ENCODE measurements at places on chromosomes 4 and X.

- H3K36me3 ChIP-seq, result peaks cover 8% of the 10 kb centered on the region
- H3K4me3 ChIP-seq, result peak overlapping the region; percentile 30
- H3K27me3 ChIP-seq, result no peaks in the 10 kb centered on the region
- peak overlapping the region; percentile 71 for H3K27ac ChIP-seq
- DNase-seq, result no peak
- peaks cover 89% of the 10 kb centered on the region for H3K4me1 ChIP-seq
Observed at GRCh38 chr4:184442314-184442635, 32.1 kb downstream of the IRF2 start.

DNA sequence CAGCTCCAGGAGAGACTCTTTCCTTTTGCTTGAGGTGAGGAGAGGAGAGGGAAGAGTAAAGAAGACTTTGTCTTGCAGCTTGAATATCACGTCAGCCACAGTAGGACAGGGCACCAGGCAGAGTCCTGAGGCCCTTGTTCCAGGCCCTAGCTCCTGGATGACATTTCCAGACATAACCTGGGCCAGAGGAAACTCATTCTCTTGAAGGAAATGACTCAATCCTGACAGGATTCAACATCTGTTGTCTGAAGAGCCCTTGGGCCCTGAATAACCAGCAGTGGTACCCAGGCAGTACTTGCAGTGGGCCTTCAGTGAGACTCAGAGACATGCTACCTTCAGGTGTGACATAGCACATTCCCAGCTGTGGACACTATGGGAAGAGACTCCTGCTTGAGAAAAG, 62.8 kb downstream of the FGF16 start:
- DNase-seq, result no peak
- no peak overlapping the region for H3K4me3 ChIP-seq
- peak overlapping the region; percentile 84 for H3K27ac ChIP-seq
- H3K27me3 ChIP-seq, result no peaks in the 10 kb centered on the region
- no peaks in the 10 kb centered on the region for H3K4me1 ChIP-seq

- no peaks in the 10 kb centered on the region for H3K36me3 ChIP-seq
- peak overlapping the region; percentile 60 for H3K27ac ChIP-seq
- H3K4me3 ChIP-seq, result no peak overlapping the region
- DNase-seq, result no peak
- peaks cover 5% of the 10 kb centered on the region for H3K27me3 ChIP-seq
Observed at GRCh38 chr4:10584042-10584441, 100.5 kb downstream of the CLNK start.

DNA sequence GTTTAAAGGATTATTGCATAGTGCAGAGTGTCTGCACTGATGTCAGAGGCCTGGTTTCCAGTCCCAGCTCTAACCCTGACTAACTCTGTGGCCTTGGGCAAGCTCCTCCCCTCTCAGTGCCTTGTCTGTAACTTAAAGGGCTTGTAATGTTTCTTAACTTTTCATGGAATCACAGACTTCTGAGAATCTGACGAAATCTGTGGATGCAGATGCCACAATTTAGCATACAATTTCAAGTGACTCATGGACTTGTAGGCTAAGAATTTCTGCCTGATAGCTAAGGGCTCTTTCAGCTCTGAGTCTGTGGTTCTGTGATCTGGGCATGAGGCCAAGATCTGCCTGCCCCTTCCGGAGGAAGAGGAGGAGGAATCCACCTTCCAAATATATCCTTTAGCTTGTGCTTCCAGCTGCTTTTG, 236.9 kb downstream of the AR start:
- peaks cover 7% of the 10 kb centered on the region for H3K27me3 ChIP-seq
- H3K27ac ChIP-seq, result no peak overlapping the region
- peaks cover 6% of the 10 kb centered on the region for H3K4me1 ChIP-seq

- H3K4me1 ChIP-seq, result no peaks in the 10 kb centered on the region
- H3K36me3 ChIP-seq, result no peaks in the 10 kb centered on the region
- H3K27me3 ChIP-seq, result no peaks in the 10 kb centered on the region
- DNase-seq, result no peak
- H3K4me3 ChIP-seq, result no peak overlapping the region
- H3K27ac ChIP-seq, result no peak overlapping the region
Observed at GRCh38 chr4:108922191-108922590, 159.3 kb upstream of the ETNPPL start.

DNA sequence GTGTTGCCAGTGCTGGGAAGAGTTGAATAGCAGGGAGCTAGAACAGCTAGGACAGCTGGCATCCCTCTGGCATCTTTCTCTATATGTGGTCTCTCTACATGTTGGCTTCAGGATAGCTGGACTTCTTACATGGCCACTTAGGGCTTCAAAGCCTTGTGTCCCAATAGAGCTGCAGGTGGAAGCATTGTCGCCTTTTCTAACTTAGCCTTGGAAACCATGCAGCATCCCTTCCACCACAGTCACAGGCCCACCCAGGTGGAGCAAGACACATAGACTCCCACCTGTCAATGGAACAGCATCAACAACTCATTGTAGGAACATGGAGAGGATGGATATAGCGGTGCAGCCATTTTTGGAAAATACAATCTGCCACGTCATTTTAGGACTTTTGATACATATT, 149.0 kb downstream of the AASDH start:
- no peak for DNase-seq
- H3K27me3 ChIP-seq, result peaks cover 27% of the 10 kb centered on the region
- no peaks in the 10 kb centered on the region for H3K4me1 ChIP-seq
- no peak overlapping the region for H3K4me3 ChIP-seq
- no peaks in the 10 kb centered on the region for H3K36me3 ChIP-seq

- no peak overlapping the region for H3K27ac ChIP-seq
- peaks cover 20% of the 10 kb centered on the region for H3K4me1 ChIP-seq
- DNase-seq, result peak; percentile 31
Observed at GRCh38 chr4:76689145-76689817, 208.7 kb downstream of the SOWAHB start.

GRCh38 chrX:29726811-29727210, 488.6 kb upstream of the MAGEB2 start:
- H3K4me3 ChIP-seq, result no peak overlapping the region
- DNase-seq, result no peak
- no peaks in the 10 kb centered on the region for H3K27me3 ChIP-seq
- H3K36me3 ChIP-seq, result no peaks in the 10 kb centered on the region

GRCh38 chr4:119748853-119749252, 120.2 kb upstream of the PDE5A start:
- H3K27me3 ChIP-seq, result peaks cover 10% of the 10 kb centered on the region
- H3K4me1 ChIP-seq, result no peaks in the 10 kb centered on the region
- no peaks in the 10 kb centered on the region for H3K36me3 ChIP-seq

DNA sequence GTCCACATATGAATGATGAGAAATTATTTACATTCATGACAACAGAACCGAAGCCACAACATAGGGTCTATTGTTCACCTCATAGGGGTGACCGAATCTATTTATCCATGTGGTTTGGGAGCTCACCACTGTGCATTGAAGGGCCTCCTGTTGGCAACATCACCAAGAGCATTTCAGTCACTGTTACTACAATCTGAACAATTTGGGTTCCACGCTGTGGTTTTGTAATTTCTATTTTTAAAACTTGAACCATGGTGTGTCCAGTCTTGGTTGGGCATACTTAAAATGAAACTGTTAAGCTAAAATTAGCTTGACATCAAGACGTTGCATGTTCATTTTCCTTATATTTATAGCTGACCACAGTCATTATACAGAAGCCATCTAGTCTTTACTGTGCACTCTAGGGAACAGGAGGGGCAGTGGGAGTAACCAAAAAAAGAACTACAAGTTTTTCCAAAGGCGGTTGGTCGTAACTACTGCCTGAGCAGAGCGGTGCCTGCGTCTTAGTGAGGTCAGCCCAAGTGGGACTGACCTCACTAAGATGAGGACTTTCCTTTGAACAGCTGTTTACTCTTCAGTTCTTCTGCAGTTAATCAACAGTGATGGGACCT, 192.1 kb downstream of the SPRY1 start:
- H3K36me3 ChIP-seq, result no peaks in the 10 kb centered on the region
- DNase-seq, result no peak
- no peaks in the 10 kb centered on the region for H3K4me1 ChIP-seq
- H3K27ac ChIP-seq, result no peak overlapping the region

GRCh38 chrX:9320940-9321339, 143.9 kb upstream of the TBL1X start:
- H3K36me3 ChIP-seq, result no peaks in the 10 kb centered on the region
- DNase-seq, result no peak
- no peak overlapping the region for H3K4me3 ChIP-seq
- no peak overlapping the region for H3K27ac ChIP-seq

GRCh38 chr4:139014371-139015268, 961 bp upstream of the NOCT start:
- no peaks in the 10 kb centered on the region for H3K27me3 ChIP-seq
- peak overlapping the region; percentile 95 for H3K4me3 ChIP-seq
- peak overlapping the region; percentile 99 for H3K27ac ChIP-seq
- DNase-seq, result no peak
- no peaks in the 10 kb centered on the region for H3K36me3 ChIP-seq

DNA sequence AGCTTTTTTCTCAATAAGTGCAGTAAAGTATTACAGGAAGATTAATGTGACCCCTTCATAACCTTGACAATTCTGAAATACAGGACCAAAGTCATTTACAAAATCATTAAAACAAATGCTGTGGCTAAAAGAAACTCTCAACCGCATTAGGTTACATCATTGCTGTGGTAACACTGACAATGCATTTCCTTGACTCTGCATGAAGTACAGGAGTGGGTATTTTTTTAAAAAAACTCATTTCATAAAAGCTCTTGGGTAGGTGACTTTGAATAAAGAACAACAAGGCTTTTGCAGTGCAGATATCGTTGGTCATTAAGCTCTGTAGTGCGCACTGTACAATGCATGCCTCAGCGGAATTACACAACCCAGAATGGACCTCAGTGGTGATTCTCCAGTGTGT, 23.4 kb upstream of the XK start:
- no peaks in the 10 kb centered on the region for H3K36me3 ChIP-seq
- H3K27ac ChIP-seq, result no peak overlapping the region
- no peaks in the 10 kb centered on the region for H3K27me3 ChIP-seq

- H3K36me3 ChIP-seq, result no peaks in the 10 kb centered on the region
- H3K27me3 ChIP-seq, result no peaks in the 10 kb centered on the region
- no peak for DNase-seq
- no peak overlapping the region for H3K4me3 ChIP-seq
- no peak overlapping the region for H3K27ac ChIP-seq
Observed at GRCh38 chrX:28910487-28910886, 323.2 kb downstream of the IL1RAPL1 start.

All from activated T-cell treated with anti-CD3 and anti-CD28 coated beads, Interleukin-2, amount 50 U/mL, for 72 hours (primary cell).